ENCODE measurements at places on chromosomes 3 and 15. TPM values are rescaled to one million over a fixed set of nuclear protein-coding genes. Genes with fewer than 3 reads are reported as not detected.

GRCh38 chr3:53278667-53279066 lies 22.8 kb upstream of the TKT start:
- H3K27ac ChIP-seq = no peak overlapping the region
- no peak for DNase-seq
- H3K4me3 ChIP-seq = no peak overlapping the region

The RTP4 gene
- total RNA-seq = 8.2 TPM

DNA sequence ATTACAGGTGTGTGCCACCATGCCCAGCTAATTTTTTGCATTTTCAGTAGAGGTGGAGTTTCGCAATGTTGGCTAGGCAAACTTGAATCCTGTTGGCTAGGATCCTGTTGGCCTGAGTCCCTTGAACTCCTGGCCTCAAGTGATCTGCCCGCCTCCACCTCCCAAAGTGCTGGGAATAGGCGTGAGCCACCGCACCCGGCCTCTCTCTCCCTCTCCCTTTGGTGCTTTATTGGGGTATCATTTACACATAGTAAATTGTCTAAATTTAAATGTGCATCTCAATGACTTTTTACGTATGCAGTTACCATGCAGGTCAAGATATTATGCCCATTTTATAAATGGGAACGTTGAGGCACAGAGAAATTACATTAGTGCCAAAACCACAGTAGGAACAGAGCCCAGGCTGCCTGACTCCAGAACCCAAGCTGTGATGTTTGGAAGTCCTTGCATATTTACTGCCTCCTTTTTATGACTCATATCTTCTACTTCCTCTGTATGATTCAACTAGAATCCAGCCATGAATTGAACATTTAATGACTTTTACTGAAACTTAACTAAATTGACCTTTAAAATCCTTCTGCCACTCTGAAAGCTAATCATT lies 34.0 kb upstream of the RPP14 start:
- H3K27me3 ChIP-seq = no peaks in the 10 kb centered on the region
- H3K4me1 ChIP-seq = no peaks in the 10 kb centered on the region
- H3K36me3 ChIP-seq = no peaks in the 10 kb centered on the region
- H3K4me3 ChIP-seq = no peak overlapping the region
- no peak overlapping the region for H3K27ac ChIP-seq

DNA sequence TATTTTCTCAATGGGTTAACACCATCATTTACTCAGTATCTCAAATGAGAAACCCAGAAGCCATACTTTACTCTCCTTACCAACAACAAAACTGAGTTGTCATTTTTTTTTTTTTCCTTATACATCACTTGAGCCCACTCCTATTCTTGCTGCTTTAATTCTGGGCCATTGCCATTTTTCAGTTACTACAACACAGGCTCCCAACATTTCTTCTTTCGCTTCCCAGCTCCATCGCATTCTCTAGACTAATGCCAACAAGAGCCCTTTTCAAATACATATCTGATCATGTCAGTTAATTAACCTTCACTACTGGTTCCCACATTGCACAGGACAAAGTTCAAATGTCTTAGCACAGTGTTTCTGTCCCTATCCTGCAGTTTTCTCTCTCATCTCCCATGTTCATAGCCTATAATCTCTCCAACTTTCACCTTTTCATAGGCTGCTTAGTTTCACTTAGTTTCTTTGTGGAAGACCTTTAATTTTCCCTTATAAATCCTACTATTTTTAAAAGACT lies 22.5 kb upstream of the ANXA2 start:
- H3K4me1 ChIP-seq = no peaks in the 10 kb centered on the region
- no peak overlapping the region for H3K4me3 ChIP-seq
- H3K36me3 ChIP-seq = peaks cover 16% of the 10 kb centered on the region
- DNase-seq = no peak
- no peak overlapping the region for H3K27ac ChIP-seq
- no peaks in the 10 kb centered on the region for H3K27me3 ChIP-seq

The FBXO40 gene
- total RNA-seq = not detected

GRCh38 chr15:91660174-91660649 lies 193.3 kb upstream of the SLCO3A1 start:
- no peaks in the 10 kb centered on the region for H3K36me3 ChIP-seq
- no peaks in the 10 kb centered on the region for H3K27me3 ChIP-seq
- no peak overlapping the region for H3K4me3 ChIP-seq
- H3K4me1 ChIP-seq = no peaks in the 10 kb centered on the region
- no peak for DNase-seq

- peaks cover 1% of the 10 kb centered on the region for H3K4me1 ChIP-seq
- H3K4me3 ChIP-seq = no peak overlapping the region
These were observed 5.6 kb upstream of the MAGEF1 start for GRCh38 chr3:184717399-184717983.

DNA sequence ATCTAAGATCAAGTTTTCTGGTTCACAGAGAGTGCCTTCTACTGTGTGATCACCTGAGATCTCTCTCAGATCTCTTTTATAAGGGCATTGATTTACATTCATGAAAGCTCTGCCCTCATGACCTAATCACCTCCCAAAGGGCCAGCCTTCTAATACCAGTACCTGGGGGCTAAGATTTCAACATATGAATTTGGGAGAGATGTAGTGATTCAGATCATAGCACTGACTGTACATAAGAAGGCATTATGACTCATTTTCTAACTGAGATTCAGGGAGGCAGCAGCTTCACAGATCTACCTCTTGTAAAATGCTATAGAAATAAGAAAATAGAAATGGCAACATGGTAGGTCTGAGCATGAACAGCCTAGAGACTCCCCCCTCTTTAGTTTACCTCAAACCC lies 39.6 kb downstream of the VGLL3 start:
- H3K4me3 ChIP-seq = no peak overlapping the region
- no peaks in the 10 kb centered on the region for H3K4me1 ChIP-seq
- DNase-seq = no peak
- H3K36me3 ChIP-seq = no peaks in the 10 kb centered on the region

DNA sequence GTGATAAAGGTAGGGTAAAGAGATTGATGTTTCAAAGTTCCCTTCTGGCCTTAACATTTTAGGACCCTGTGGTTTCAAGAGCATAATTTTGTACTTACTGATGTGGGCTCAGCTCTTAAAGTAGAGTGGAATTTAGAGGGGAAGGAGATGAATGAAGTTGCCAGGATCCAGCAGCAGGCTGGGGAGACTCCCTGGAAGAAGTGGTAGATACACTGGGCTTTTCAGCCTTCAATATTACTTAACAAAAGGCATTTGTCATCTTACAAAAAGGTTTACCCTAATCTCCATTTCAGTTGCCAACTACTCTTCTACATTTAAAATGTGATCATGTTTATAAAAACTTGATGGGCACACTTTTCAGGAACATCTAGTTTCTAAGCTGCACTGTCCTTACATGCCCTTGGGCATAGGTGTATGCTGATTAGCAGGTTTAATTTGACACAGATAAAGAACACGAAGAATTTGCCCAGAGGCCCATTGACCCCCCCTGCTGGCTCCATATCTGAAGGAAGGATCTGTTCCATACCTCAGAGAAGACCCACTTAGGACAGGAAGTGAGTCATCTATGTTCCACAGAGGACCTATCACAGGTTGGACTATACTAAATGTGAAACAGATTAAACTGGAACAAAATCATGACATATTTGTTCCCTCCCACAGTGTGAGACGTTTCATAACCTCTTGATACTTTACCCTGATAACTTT lies 93.0 kb upstream of the LPP start:
- H3K4me1 ChIP-seq = no peaks in the 10 kb centered on the region
- no peaks in the 10 kb centered on the region for H3K27me3 ChIP-seq
- DNase-seq = peak; percentile 46
- H3K4me3 ChIP-seq = no peak overlapping the region
- H3K36me3 ChIP-seq = no peaks in the 10 kb centered on the region

GRCh38 chr3:190326361-190326760 lies 4.1 kb upstream of the CLDN1 start:
- H3K36me3 ChIP-seq = no peaks in the 10 kb centered on the region
- peaks cover 22% of the 10 kb centered on the region for H3K27me3 ChIP-seq
- H3K4me1 ChIP-seq = peaks cover 4% of the 10 kb centered on the region
- H3K4me3 ChIP-seq = no peak overlapping the region
- no peak overlapping the region for H3K27ac ChIP-seq
- no peak for DNase-seq

All from B cell (primary cell).